ENCODE measurements at places on chromosomes 3 and 15.
A peak's percentile ranks its signal among the peaks of the same experiment; 100 is the strongest.

DNA sequence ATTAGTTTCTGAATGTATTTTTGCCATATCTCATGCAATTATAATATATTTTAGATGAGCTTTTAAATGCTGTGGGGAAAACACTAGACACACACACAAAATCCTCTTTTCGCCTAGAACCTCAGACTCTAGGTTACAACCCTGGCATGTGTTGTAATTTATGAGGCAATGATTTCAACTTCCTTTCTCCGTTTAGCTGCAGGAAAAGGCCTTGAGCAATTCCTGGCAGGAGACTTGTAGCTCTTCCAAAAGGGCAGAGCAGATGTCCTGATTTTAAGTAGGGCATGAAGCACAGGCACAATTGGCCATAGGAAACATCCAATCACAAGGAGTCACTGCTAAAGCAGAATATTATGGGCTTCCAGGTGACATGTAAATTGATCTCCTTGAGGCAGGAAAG, 82.0 kb downstream of the GPR156 start:
- no peak for DNase-seq

- no peak for DNase-seq
Measured at GRCh38 chr3:9109568-9109914, 139.9 kb downstream of the SRGAP3 start.

DNA sequence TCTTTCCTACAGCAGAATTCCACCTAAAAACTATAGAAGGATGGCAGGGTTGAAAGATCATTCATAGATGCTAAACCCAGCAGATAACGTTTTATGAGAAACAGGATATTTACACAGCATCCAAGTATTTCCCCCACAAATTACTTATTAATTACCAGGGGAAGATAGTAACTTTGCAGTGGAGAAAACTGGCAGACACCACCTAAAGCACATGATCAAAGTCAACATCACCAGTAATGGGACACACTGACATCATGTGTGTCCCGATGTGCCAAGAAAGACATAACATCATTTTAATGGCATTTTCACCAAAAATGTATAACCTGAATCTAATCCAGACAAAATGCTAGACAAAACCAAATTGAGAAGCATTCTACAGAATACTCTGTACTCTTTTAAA, 220.4 kb upstream of the THBS1 start:
- DNase-seq: no peak

DNA sequence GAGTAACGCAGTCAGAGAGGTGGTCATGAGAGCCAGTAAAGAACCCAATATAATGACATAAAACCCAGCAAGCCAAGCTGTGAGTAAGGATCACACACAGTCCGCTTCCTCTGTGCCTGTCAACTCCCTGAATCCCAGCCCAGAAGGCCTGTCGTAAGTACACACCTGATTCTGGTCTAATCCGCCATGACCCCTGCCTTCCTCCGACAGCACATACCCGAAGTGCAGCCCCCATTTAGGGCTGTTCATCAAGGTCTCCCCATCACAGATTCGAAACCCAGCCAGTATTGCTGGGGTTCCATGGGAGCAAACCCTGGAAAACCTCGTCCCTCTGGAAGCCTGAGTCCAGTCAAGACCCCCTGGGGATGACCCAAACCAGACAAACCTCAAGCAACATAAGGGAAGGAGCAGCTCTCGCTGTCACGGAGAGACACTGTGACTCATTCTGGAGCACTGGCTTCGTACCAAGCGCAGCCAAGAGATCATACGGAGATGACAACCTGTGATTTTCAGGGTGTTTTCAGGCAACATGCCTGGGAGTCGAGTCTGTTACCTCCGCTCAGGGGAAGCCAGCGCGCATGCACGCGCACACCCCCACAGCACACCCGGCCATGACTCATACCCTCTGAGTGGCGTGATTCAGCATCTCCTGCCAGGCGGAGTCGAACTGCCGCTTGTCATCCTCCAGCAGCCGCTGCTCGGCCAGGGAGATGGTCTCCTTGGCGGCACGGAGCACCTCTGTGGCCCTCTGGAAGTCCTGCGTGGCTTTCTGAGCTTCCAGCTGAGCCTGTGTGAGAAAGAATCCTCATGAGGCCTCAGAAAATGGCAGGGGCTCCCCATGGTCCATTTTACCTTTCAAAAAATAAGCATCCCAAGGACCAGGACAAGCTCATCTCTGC, 63.0 kb downstream of the SH3BP5 start:
- DNase-seq: peak; percentile 91

GRCh38 chr3:182618981-182619591, 174.2 kb upstream of the ATP11B start:
- DNase-seq: no peak
